ENCODE measurements at places on chromosomes 7 and 10.

GRCh38 chr7:140623980-140624379, 16.6 kb downstream of the DENND2A start:
- no peak for DNase-seq

- DNase-seq, result no peak
These were observed 105.3 kb upstream of the GALNT17 start for GRCh38 chr7:71026680-71027079.

GRCh38 chr7:32020551-32021159, 49.6 kb downstream of the PDE1C start:
- DNase-seq, result no peak

- DNase-seq, result no peak
These were observed 48.9 kb downstream of the PUS7 start for GRCh38 chr7:105473163-105473562.

DNA sequence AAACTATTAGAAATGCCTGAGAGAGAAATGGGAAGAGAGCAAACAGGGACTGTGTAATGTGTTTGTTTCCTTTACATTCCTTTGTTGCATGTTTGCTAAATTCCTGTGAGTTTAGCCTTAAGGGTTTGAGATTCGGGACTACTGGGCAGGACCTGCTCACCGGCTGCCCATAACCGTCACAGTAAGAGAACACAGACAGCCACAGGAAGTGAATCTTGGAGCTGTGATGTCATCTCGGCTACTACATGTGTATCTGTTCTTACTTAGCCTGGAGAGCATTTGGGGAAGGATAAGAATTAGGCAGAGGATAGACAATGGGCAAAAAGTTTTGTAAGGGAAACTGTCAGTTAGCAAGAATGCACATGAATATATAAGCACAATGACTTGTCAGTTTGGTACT, 485.1 kb upstream of the KLF6 start:
- no peak for DNase-seq

- DNase-seq, result no peak
These were observed 55.3 kb downstream of the DENND2A start for GRCh38 chr7:140585333-140585732.

- no peak for DNase-seq
These were observed 238.1 kb downstream of the ZNF248 start for GRCh38 chr10:37619336-37619735.

DNA sequence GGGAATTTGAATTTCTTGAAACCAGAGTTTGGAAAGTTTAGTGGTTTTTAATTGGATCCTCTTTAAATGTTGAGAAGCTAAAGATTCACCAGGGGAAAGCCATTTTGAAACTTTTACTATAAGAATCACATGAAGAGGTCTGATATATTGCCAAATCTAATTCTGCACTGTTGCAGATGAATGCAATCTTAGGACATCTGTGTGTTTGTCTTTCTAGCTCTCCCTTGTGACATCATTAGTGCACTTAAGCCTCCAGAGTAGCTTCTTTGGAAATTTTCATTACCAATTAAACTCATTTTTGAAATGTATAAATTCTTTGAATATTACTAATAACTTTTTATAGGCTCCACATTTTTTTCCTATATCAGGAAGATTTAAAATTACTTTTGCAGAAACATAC, 160.2 kb downstream of the BICC1 start:
- DNase-seq, result no peak

DNA sequence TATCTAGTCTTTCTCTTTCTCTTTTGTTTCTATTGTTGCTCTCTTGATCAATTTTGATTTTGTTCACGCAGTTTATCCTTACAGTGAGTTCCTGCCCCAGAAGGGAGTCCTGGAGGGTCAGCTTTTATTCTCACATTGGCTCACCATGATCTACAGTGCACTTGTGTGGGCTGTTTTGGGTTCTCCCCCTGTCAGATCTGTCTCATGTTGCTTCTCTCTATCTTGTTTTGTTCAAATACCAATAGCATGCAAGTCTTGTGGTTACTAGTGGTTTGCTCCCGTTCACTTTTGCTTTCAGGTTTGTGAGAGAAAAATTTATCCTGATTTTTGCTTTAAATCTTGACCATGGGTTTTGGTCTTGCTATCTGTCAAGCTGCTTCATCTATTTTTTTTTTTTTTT, 74.3 kb downstream of the PTN start:
- no peak for DNase-seq

- DNase-seq, result no peak
These were observed 304.1 kb downstream of the GRM8 start for GRCh38 chr7:126948664-126949063.

DNA sequence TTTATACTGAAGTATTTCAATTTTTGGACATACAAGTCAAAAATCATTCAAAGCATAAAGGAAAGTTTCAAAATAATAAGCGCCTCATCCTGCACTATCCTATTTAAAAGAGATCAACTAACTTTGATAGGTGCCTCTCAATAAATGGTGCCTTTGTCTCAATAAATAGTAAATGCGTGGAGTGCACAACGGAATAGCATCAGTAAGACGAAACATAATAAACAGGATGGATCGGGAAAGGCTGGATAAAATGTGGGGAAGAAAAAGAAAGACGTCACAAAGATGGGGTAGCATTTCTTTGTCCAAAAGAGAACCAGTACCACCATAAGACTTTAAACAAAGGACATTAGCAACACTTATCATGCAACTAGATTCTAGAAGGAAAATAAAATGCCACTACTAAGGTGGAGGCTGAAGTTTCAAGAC, 571 bp upstream of the PRKAR2B start:
- DNase-seq, result no peak

DNA sequence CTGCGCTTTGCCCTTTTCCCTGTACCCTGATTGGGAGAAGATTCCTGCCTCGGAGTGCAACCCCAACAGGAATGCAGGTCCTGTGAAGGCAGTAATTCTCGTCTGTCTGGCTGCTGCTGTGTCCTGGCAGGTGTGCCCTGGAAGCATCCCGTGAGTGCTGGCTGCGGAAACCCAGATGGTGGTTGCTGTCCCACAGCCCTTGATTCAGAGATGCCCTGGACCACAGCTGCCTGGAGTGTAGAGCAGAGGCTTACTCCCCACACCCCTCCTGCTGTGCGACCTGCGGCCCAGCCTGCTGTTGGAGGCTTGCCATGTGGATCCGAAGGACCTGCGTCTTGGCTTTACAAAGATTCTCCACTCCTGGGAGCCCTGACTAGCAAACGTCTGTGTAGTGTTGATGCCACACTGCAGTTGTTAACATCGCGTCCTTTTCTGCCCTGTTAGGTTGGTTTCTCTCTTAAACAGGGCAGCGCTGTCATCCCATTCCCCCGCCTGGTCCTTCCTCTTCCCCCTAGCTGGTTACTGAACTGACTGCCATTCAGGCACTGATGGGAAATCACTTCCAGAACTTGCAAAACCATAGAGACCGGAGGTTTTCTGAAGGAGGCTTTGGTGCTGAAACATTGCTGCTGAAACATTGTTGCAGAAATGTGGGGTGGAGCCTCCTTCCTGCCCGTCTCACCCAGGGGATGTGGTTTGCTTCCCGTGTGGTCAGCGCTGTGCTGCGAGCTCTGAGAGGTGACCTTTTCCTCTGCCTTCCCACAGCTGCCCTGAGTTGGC, 53.3 kb downstream of the DNAJB6 start:
- no peak for DNase-seq

GRCh38 chr7:55903985-55904759, 16.9 kb downstream of the ZNF713 start:
- no peak for DNase-seq

- DNase-seq, result no peak
These were observed 49.8 kb downstream of the KLF6 start for GRCh38 chr10:3735175-3735574.

DNA sequence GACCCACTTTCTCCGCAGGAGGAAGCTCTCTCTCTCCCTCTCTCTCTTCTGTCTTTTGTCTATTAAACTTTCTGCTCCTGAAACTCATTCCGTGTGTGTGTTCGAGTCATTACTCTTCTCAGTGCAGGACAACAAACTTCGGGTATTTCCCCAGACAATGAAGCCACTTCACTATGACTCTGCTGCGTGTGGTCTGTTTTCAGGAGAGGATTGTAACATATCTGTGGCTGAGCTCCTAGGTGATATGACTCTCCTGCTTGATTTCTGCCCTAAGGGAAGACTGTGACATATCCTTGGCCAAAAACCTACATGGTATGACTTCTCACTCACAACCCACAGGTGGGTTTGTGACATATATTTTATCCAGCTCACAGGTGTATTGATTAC, 39.9 kb upstream of the ZNF107 start:
- no peak for DNase-seq

DNA sequence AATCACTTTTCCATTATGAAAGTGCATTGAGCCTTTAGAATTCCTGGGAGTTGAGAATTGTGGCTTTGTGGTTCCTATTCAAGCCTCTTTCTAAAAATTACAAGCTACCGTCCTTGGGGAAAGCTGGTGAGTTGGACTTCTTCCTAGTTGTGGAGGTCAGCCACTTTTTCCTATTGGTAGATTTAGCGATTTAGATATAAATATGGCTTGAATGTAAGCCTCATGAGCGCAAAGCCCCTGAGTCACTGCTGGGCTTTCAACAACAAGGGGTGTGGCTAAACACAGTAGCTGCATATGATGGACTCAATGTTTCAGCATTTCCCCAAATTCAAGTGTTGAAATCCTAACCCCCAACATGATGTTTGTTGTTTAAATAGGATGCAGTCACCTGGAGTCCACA, 150.0 kb upstream of the IGFBP3 start:
- no peak for DNase-seq

DNA sequence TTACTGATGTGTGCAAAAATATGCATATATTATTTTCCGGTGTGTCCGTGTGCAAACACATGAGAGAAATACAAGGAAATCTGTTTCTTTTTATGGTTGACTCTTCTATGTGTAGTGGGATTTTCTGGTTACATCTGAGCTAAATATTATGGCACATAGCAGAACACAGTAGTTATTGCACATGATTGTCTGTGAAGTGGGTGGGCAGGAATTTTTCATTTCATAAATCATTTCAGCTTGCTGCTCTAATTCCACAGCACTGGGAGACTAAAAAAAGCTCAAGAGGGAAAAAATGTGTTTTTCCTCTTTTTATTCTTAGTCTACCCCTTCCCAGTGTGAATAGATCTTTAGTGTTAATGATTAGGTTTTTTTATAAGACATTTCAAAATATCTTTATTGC, 197.9 kb downstream of the MBL2 start:
- no peak for DNase-seq

- DNase-seq, result no peak
These were observed 107.7 kb upstream of the EEPD1 start for GRCh38 chr7:36045326-36045725.

DNA sequence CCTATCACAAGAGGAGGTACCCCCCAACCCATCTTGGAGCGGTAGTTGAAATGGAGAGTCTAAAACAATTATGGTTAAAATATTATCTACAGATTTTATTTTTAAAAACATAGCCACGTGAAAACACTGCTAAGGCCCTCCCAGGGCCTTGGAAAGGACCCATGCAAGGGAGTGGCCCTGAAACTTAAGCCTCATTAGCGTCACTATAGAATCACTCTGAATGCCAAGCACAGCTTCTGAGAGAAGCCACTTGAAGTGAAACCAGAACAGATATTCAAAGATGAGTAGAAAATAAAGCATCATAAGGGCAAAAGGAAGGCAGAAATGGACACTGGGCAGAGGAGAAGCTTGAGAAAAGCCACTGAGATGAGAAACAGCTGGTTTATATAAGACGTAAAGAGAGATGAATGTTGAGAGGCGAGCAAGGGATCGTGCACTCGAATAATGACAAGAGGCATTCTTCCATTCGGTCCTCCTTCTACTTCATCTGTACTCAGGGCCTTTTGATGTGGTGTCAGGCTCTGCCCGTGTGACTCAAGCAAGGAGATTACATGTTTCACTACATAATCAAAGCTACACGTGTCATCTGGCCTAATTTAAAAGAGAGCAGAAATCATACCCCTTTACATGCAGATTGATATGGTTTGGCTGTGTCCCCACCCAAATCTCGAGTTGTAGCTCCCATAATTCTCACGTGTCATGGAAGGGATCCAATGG, 33.4 kb upstream of the SLC39A12 start:
- no peak for DNase-seq

- DNase-seq, result no peak
These were observed 24.6 kb upstream of the WNT16 start for GRCh38 chr7:121304102-121304658.

- DNase-seq, result no peak
These were observed 116.0 kb upstream of the ANKRD1 start for GRCh38 chr10:91036807-91037411.

- DNase-seq, result no peak
These were observed 35.4 kb downstream of the CDK13 start for GRCh38 chr7:39985398-39985918.

GRCh38 chr10:122543676-122544445, 16.7 kb upstream of the DMBT1 start:
- DNase-seq, result no peak

GRCh38 chr10:69634759-69635425, 4.8 kb downstream of the FAM241B start:
- no peak for DNase-seq

- no peak for DNase-seq
These were observed 409.4 kb downstream of the GRM8 start for GRCh38 chr7:126843336-126843735.

GRCh38 chr10:88045096-88045495, 181.7 kb downstream of the PTEN start:
- DNase-seq, result no peak

GRCh38 chr10:73423309-73423708, 9.5 kb upstream of the ANXA7 start:
- DNase-seq, result no peak

- no peak for DNase-seq
These were observed 15.0 kb downstream of the IQCE start for GRCh38 chr7:2573761-2574160.

GRCh38 chr7:127995156-127995880, 35.9 kb downstream of the LRRC4 start:
- DNase-seq, result no peak

DNA sequence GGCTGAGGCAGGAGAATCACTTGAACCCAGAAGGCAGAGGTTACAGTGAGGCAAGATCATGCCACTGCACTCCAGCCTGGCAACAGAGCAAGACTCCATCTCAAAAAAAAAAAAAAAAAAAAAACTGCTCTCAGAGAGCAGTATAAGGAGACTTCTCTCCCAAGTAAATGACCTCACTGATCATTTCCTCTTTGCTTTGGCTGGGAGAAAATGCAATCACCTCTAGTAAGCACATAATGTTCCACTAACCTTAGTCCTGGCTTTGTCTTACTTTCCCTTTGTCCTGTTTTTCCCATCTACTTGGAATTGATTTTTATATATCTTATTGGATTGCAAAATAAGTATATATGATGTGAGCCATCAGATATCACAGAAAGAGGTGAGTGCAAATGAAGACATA, 2.5 kb downstream of the SLC25A13 start:
- no peak for DNase-seq

GRCh38 chr7:120462991-120463390, 190.0 kb downstream of the KCND2 start:
- no peak for DNase-seq

All from T-helper 2 cell (primary cell).